ENCODE measurements at places on chromosomes 5 and 9.

DNA sequence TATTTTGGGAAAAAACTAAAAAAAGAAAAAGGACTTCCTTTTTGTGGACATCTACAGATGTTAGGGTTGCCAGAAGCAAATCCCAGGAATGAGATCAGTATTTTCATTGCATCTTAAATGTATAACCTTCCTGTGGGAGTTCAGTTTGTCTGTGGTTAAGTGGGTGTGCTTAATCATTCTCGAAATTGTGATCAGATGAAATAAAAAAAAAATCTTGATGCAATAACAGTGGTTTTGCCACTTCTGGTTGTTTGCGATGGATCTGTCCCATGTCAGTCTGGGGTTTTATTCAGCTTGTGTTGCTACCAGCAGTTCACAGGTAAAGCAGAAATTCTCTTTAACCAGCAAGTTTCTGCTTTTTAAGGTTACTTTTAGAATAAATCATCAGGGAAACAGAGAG is 179.0 kb downstream of the MAN2A1 start:
- DNase-seq, result no peak

- DNase-seq, result no peak
Measured at GRCh38 chr9:10015755-10016154, 597.0 kb downstream of the PTPRD start.

DNA sequence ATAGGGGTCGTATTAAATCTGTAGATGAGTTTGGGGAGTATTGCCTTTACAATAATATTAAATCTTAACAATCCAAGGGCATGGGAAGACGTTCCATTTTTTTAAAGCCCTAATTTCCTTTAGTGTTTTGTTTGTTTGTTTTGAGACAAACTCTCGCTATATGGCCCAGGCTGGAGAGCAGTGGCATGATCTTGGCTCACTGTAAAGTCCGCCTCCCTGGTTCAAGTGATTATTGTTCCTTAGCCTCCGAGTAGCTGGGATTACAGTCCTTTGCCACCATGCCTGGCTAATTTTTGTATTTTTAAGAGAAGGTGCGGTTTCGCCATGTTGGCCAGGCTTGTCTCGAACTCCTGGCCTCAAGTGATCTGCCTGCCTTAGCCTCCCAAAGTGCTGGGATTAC is 19.9 kb downstream of the NIPBL start:
- no peak for DNase-seq

DNA sequence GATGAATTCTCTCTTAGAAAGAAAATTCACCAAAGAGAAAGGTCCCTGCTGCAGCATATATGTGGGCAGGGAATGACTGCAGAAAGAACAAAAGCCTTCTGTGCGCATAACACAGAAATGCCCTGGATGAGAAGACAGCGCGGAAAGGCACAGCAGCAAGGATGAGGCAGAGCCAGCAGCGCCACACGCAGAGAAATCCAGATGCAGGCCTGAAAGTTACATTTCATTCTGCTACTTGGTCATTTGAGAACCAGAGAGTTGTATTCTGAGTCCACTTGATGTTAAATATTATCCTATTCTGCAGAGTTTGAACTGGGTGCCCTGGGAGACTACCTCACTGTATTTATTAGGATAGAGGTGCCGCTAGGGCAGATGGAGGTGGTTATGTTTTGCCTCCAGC is 68.5 kb downstream of the GLDC start:
- no peak for DNase-seq

GRCh38 chr5:27240791-27241190 is 202.4 kb upstream of the CDH9 start:
- DNase-seq, result no peak

DNA sequence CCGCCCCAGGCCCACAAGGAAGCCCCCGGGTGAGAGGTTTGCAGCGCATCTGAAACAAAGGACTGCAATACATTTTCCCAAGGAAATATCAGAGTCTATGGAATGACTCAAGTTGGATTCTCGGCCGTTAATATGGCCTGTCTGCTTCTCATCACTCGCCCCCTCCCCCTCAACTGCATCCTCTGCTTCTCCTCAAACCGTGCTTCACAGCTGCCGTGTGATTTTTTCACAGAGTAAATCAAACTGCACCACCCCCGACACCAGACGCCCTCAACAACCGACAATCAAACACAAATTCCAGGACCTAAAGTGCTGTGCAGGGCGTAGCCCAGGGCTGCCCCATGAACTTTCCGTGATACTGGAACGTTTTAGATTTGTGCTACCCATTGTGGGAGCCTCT is 176.9 kb downstream of the ROR2 start:
- DNase-seq, result no peak

Measured in neural crest cell (in vitro differentiated cells).